ENCODE measurements at places on chromosomes 6 and 20. TPM values are rescaled to one million over a fixed set of nuclear protein-coding genes. Genes with fewer than 3 reads are reported as not detected.

GRCh38 chr20:32445539-32446273, 87.6 kb downstream of the ASXL1 start:
- DNase-seq: no peak

DNA sequence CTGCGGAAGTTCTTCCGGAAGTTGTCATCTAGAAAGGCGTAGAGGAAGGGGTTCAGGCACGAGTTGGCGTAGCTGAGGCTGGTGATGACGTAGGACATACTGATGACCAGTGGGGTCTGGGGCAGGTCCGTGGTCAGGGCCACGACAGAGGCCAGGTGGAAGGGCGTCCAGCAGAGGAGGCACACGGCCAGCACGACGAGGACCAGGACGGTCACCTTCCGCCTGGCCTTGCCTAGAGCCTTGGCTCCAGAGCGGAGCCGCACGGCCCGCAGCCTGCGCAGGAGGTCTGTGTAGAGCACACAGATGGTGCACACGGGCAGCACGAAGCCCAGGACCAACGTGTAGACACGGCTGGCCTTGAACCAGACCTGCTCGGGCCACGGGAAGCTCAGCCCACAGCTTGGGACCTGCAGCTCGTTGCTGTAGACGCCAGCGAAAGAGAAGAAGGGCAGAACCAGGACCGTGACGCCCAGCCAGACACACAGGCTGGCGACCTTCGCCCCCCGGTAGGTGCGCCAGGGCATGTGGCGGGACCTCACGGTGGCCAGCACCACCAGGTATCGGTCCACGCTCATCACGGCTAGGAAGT, 1.4 kb downstream of the NPBWR2 start:
- DNase-seq: peak; percentile 7

GRCh38 chr6:42984924-42985475, 630 bp downstream of the PPP2R5D start:
- DNase-seq: peak; percentile 24

- no peak for DNase-seq
Measured at GRCh38 chr6:36964908-36965307, 10.4 kb downstream of the PI16 start.

Gene SLC44A4
- 0.07 TPM for polyA plus RNA-seq

DNA sequence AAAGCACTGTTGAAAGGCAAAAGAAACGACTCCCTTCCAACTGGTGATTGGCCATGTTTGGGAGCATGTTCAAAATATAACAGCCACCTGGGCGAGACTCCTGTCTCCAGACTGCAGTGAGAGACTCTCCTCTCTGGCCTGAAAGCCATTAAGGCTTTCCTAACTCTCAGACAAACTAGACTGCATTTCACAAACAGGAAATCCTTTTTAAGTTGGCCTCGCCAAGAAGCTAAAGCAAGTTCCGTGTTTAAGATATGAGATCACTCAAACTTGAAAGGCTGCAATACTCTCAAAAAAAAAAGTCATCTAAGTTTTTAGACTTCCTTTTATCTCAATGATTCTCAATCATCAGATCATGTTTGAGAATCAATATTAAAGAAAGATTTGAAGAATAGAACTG, 117.0 kb downstream of the TFAP2A start:
- DNase-seq: no peak

Gene BTN1A1
- polyA plus RNA-seq: not detected

DNA sequence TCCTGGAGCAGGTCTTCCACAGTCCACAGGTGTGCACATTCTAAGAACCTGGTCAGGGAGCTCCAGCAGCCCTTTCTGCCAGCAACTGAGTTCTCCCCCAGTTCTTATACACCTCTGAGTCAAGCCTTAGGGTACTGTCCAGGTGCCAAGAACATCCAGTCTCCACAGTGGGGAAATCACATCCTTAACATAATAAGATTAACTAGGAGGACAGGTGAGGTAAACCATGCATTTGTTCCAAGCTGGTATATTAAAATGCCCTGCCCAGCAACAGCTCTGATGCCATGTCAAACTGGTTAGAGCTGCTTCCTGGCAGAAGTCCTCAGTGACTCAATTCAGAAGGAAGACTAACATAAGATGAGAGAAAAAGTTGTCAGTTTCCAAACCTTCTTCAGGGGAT, 303.9 kb upstream of the SGK1 start:
- DNase-seq: no peak

- no peak for DNase-seq
Measured at GRCh38 chr6:33856031-33856590, 52.3 kb upstream of the MLN start.

DNA sequence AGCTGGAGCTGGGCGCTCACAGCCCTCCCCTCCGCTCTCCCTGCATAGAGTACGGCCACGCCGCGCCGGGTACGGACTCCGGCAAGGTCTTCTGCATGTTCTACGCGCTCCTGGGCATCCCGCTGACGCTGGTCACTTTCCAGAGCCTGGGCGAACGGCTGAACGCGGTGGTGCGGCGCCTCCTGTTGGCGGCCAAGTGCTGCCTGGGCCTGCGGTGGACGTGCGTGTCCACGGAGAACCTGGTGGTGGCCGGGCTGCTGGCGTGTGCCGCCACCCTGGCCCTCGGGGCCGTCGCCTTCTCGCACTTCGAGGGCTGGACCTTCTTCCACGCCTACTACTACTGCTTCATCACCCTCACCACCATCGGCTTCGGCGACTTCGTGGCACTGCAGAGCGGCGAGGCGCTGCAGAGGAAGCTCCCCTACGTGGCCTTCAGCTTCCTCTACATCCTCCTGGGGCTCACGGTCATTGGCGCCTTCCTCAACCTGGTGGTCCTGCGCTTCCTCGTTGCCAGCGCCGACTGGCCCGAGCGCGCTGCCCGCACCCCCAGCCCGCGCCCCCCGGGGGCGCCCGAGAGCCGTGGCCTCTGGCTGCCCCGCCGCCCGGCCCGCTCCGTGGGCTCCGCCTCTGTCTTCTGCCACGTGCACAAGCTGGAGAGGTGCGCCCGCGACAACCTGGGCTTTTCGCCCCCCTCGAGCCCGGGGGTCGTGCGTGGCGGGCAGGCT, 4.6 kb downstream of the KCNK15 start:
- no peak for DNase-seq

DNA sequence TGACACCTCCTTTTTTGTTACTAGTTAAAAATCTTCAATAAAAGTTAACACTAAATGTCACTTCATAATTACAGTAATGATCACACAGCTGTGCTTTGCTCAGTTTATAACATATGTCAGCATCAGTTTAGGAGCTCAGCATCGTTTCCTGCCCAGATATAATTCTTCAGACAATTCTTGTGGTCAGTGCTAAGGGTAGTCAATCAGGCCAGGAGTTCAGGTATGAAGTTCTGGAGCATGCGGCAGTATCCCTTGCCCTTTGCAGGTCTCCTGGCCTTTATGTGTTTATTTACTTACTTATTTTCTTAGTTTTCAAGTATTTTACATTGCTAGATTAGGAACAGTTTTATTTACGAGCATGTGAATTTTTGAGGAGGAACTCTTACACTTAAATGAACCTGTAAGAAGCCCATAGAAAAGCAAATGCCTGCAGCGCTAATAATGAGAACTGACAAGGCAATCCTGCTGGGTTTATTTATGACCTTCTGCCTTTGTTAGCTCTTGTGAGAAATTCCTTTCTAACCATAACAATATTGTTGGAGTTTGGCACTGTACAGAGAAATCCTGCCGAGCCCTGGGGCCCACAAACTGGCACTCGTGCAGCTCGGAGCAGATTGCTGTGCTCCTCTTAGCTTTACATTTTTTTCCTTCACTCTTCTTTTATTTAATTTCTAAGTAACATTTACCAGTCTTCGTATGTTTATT, 252.8 kb downstream of the TMEM242 start:
- no peak for DNase-seq

Gene ADGRF4
- not detected for polyA plus RNA-seq

Measured in heart left ventricle (tissue), 16 donors.